ENCODE measurements at places on chromosomes 1 and 21. TPM values are rescaled to one million over a fixed set of nuclear protein-coding genes. Genes with fewer than 3 reads are reported as not detected.

Gene PDE4B
- 71.5 TPM for total RNA-seq

Gene ENTREP3
- total RNA-seq: 14.8 TPM

Gene SH3BGR
- total RNA-seq: 0.33 TPM

Gene SMPDL3B
- not detected for total RNA-seq

Gene SPTA1
- total RNA-seq: not detected

Gene ATP8B2
- 24.3 TPM for total RNA-seq

GRCh38 chr1:225667362-225667761 is 14.4 kb upstream of the ENAH start:
- no peaks in the 10 kb centered on the region for H3K4me1 ChIP-seq
- no peak for DNase-seq
- H3K36me3 ChIP-seq: no peaks in the 10 kb centered on the region
- H3K27me3 ChIP-seq: peaks cover 3% of the 10 kb centered on the region

DNA sequence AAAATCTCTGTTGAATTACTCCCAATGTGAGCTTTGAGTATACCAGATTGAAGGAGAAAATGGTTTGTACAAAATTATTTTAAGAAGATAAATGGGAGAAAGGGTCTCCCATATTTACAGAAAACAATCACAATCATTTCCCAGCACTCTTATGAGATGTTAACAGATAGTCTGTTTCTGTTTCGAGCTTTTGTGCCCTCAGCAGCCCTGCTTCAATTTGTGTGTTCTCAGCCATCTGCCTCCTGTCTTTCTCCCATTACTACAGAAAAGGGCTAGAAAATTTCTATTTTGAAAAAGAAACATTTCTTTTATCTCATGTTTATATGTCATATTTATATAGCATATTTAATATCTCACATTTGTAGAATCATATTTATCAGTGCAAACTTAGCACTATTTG is 498.4 kb downstream of the TTLL7 start:
- no peak for DNase-seq
- peaks cover 72% of the 10 kb centered on the region for H3K4me1 ChIP-seq
- H3K27me3 ChIP-seq: no peaks in the 10 kb centered on the region
- peak overlapping the region; percentile 84 for H3K27ac ChIP-seq

DNA sequence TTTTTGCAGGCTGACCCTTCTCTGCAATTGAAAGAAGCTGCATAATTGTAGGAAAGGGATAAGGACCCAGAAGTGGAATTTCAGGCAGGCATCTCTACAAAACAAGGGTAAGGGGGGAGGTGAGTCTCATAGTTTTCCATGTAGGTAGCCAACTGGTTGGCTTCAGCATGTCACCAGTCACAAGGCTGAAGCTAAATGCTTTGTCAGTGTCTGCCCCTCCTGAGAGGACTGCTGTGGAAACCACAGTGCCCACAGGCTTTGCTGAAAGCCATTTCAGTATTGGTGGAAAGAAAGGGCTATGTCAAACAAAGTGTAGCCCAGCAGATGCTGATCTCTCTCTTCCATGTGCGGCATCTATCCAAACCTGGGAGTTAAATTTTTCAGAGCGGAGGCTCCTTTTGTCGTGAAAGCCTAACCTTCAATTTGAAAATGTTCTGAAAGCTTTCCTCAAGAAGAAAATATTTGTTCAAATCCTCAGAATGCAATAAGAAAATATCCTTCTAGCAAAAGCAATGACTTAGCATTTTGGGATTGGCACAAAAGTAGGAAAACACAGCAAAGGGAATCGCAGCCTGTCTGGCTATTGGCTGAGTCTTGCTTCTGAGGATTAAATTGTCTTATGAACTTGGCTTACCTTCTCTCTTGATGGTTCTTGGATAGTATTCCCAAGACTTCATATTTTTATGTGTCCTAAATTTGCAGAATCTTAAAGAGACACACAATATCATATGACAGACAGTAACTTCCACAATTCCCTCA is 591.7 kb downstream of the PLPP3 start:
- no peak overlapping the region for H3K4me3 ChIP-seq
- H3K36me3 ChIP-seq: no peaks in the 10 kb centered on the region
- no peaks in the 10 kb centered on the region for H3K27me3 ChIP-seq
- no peaks in the 10 kb centered on the region for H3K4me1 ChIP-seq
- H3K27ac ChIP-seq: no peak overlapping the region

DNA sequence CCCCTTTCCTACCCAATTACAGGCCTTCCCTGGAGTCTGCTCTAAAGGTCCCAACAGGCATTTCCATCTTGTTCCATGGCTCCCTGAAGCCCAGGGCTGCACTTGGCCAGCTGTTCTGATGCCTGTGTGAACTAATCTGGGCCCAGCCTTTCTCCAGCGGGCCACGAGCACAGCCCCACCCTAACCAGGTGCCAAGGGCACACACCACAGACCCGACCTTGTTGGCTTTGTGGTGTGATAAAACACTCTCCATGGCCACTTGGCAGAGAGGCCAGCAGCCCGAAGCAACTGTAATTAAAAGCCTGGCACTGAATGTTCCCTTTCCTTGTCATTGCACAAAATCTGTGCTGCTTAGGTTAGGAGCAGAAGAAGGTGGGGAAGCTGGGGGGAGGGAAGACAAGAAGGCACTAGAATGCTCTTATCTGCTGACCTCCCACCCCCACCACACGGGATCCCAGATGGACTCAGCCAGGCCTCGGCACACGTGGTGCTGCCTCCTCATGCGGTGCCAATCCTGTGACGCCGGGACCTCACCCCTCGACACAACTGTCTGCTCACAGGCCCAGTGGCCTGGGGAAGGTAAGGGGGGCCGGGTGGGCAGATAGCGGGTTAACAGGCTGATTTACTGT is 9.9 kb downstream of the HCRTR1 start:
- DNase-seq: no peak
- no peaks in the 10 kb centered on the region for H3K27me3 ChIP-seq
- H3K4me1 ChIP-seq: peaks cover 10% of the 10 kb centered on the region
- no peak overlapping the region for H3K27ac ChIP-seq
- H3K4me3 ChIP-seq: no peak overlapping the region
- H3K36me3 ChIP-seq: peaks cover 69% of the 10 kb centered on the region

- no peak for DNase-seq
- H3K4me1 ChIP-seq: no peaks in the 10 kb centered on the region
- H3K4me3 ChIP-seq: no peak overlapping the region
- no peaks in the 10 kb centered on the region for H3K27me3 ChIP-seq
Observed at GRCh38 chr1:205061227-205061626, 18.2 kb downstream of the CNTN2 start.

DNA sequence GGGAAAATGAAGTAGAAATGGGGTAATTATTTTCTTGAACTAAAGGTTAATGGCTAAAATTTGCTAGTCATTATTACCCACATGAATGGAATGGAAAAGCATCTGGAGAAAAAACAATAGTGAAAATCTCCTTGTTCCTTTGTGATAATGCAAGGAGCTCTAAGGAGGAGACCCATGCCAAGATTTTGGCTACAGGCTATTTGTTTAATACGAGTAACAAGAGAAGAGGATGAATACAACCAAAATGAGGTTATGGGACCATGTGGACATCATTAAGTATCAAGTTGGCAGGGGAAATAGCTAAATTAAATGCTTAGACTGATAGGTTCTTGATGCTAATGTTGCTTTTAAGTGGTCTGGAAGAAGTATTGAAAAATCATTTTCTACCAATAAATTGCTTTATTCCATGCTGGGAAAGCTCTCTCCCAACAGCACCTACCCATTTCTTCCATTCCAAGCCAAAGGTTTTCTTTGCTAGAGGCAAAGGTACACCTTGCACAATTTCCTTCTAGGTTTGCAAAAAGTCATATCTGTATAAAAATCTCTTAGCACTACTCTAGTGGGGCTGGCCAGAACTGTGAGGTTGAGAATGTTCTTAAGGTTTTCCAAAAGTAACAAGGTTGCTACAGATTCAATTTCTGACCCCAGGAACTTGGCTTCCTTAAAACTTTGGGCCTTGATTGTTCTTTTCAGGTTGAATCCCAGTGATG is 100.2 kb downstream of the SMYD2 start:
- no peak overlapping the region for H3K27ac ChIP-seq
- DNase-seq: no peak
- H3K4me1 ChIP-seq: no peaks in the 10 kb centered on the region
- H3K27me3 ChIP-seq: no peaks in the 10 kb centered on the region

DNA sequence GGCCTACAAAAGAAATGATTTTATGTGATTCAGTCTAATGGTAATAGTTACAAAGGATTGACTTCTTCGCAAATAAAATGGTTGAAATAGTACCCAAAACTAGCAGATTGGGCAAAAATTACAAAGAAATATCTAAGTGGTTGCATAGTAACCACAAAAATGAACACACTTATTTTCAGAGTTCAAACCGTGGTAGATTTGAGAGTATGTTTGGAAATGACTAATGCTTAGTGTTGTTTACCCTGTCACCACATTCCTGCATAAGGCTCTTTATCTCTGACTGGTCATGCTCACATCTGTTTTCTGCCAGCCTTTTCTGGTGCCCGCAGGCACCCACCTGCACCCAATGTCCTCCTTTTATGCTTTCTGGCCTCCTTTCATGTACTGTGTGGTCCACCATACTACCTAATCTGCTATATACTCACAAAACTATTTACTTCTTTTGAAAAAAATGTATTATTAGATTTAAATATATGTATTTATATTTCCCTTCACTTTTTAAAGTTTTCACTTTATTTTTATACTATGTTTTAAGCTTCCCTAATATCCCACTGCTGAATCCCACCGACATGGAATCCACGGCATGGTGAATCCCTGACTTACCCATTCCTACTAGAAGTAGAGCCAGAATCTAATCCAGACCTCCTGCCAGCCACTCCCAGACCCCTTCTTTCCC is 30.3 kb downstream of the PTPRC start:
- H3K27ac ChIP-seq: peak overlapping the region; percentile 88
- DNase-seq: no peak
- H3K27me3 ChIP-seq: no peaks in the 10 kb centered on the region
- H3K4me1 ChIP-seq: peaks cover 89% of the 10 kb centered on the region
- H3K36me3 ChIP-seq: peaks cover 67% of the 10 kb centered on the region

DNA sequence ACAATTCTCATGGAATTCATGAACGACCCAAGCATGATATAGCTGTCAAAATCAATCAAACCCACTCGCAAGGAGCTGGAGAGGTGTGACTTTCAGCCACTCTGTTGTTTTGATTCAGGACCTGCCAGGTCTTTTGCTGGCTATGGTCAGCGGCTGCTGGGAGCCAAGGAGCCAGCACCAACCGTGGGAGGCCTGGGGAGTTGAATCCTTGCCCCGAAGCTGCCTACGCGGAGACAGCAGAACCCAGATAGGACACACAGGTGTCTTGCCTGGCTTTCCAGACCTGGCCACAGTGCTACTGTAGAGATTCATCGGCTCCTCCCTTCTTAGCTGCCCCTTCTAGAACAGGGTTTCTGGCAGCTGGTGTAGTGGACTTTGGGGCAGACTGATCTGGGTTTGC is 42.7 kb downstream of the ZSCAN20 start:
- DNase-seq: no peak
- no peaks in the 10 kb centered on the region for H3K36me3 ChIP-seq
- no peak overlapping the region for H3K27ac ChIP-seq
